ENCODE measurements at places on chromosomes 2 and 18.

GRCh38 chr2:165787334-165787733 lies 6.7 kb downstream of the GALNT3 start:
- DNase-seq = no peak

DNA sequence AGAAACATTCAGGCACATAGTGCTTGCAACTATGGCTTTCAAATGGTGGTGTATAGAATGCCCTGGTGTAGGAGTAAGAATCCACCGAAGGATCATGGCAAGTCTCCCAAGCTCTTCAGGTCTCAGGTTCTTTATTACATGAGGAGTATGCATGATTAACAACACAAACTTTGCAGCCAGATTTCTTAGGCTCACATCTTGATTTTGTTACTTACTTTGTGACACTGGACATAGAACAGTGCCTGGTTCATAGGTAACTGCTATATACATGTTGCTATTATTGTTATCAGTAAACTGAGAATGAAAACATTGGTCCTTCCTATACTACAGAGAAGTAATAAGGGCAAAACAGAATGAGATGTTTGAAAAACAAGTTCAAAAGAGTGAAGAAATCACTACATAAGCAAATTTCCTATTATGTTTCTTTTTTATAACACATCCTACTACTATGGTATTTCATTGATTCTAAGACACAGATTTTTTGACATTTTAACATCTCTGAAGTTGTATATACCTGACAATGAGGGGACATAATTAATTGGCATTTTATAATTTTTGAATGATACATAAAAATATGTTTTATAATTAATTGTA lies 284.9 kb downstream of the C1D start:
- DNase-seq = no peak

DNA sequence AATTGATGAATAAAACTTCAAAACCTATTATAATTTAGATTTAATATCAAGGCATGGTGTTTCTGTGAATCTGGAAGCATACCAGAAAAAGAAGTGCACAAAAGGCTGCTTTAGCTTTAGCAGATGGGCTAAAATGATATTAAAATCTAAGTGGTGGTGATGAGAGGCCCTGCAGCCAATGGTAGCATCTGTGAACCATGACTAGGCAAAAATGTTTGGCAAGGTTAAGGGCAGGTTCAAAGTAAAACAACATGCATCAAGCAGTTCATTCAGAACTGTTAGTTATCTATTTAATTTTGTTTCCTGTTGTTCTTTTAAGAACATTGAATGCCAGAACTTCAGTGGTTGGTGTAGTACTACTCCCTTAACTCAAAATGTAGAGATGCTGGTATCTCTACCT lies 1736.9 kb upstream of the CELF4 start:
- no peak for DNase-seq

GRCh38 chr2:209340522-209340921 lies 83.3 kb upstream of the MAP2 start:
- no peak for DNase-seq

- peak; percentile 71 for DNase-seq
Observed at GRCh38 chr2:9763356-9764152, 79.7 kb upstream of the TAF1B start.

DNA sequence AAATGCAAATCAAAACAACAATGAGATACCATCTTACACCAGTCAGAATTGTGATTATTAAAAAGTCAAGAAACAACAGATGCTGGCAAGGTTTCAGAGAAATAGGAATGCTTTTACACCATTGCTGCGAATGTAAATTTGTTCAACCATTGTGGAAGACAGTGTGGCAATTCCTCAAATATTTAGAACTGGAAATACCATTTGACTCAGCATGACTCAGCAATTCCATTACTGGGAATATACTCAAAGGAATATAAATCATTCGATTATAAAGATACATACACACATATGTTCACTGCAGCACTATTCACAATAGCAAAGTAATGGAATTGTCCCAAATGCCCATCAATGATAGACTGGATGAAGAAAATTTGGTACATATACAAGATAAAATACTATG lies 516.7 kb downstream of the ERBB4 start:
- DNase-seq = no peak

DNA sequence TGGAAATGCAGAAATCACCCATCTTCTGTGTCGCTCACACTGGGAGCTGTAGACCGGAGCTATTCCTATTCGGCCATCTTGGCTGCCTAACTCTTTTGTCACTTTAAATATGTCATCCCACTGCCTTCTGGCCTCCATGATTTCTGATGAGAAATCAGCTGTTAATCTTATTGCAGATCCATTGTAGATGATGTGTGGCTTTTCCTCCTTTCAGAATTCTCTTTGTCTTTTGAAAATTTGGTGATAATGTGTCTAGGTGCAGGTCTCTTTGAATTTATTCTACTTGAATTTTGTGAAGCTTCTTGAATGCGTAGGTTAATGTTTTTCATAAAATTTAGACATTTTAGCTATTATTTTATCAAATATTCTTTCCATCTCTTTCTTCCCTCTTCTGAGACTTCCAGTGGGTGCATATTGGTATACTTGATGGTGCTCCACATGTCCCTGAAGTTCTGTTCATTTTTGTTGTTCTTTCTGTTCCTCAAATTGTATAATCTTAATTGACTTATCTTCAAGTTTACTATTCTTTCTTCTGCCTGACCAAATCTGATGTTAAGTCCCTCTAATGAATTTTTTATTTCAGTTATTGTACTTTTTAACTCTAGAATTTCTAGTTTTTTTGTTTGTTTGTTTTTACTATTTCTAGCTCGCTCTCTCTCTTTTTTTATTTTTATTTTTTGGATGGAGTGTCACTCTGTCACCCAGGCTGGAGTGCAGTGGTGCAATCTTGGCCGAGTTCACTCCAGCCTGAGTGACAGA lies 90.8 kb upstream of the DLX2 start:
- no peak for DNase-seq

DNA sequence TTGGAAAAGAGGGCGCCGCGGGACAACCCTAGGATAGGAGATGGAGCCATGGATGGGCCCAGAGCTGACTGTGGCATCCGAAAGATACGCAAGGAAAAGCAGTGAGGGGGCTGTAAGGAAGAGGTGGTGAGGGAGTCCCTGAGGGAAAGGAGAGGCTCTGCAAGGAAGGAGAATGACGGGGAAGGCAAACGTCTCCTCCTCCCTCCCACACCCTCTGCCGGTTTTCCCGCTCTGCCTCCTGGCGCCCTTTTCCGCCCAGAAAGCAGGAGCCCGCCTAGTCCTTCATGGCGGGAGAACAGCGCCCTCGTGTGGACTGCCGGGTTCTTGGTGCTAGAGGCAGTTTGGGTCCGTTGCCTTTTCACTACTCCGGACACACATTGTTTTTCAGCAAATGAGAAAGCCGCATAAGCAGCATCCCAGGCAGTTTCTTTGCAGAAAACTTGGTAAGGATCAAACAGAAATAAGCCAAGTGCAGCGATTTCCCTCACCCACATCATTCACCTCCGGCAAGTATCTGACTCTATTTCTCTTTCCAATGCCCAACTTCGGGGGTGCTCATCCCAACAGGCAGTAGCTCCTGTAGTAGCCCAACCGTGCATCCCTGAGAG lies 200.4 kb downstream of the INO80D start:
- peak; percentile 92 for DNase-seq

DNA sequence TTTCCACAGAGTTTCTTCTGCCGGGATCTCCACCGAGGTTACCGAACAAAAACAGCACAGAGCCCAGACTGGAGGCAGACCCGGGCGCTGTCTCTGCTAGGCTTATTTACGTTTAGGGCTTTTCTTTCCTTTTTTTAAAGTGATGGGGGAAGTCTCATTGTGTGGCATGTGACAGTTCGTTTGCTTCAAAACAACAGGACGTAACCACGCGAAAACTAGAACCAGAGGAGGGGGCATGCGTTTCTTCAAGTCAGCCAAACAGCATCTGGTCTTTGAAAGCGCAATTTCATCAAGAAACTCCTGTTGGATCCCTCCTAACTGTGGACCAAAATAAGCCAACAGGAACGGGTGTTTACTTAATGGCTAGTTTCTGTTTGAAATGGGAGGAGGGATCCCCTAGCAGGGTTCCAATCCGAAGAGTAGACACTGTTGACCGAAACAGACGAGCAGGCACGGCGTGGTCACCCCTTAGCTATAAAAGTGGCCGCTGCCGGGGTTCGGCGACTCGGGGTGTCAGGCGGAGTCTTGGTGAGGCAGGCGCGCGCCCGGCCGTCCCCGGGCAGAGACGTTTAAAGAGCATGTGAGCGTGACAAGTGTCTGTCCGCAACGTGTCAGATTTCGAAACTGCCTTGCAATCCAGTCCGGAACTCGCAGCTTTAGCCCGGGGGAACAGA lies 997 bp upstream of the TGIF1 start:
- DNase-seq = peak; percentile 97

- no peak for DNase-seq
Observed at GRCh38 chr2:9029721-9030120, 26.2 kb upstream of the MBOAT2 start.

DNA sequence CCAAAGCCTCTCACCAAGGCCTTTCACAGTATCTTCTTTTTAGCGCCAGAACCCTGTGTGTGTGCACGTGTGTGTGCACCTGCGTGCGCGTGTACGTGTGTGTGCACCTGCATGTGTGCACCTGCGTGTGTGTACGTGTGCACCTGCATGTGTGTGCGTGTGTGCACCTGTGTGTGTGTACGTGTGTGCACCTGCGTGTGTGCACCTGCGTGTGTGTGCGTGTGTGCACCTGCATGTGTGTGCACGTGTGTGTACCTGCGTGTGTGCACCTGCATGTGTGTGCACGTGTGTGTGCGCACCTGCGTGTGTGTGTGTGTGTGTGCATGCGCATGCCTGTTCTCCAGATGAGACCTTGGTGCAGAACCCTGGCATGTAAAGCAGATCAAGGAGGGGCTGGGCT lies 131.4 kb upstream of the HDAC4 start:
- no peak for DNase-seq

DNA sequence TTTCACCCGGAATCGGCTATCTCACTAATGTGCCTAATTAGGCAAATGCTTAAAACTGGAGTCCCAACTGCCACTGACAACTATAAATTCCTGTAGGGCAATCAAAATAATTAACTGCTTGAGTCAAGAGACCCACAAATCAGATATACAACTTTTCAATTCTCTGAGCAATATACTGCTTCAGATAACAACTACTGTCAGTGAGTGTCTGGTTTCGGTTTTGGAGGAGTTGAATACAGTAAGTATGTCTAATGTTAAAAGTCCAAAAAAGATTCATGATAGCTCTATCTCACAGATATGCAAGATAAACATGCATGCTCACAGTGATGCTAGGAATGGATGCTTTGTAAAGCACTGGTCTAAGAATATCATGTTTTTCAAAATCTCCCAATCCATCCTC lies 283.3 kb downstream of the NRXN1 start:
- DNase-seq = no peak

GRCh38 chr2:217935901-217936684 lies 66.7 kb downstream of the TNS1 start:
- no peak for DNase-seq

GRCh38 chr2:8573942-8574195 lies 108.0 kb upstream of the ID2 start:
- DNase-seq = no peak

DNA sequence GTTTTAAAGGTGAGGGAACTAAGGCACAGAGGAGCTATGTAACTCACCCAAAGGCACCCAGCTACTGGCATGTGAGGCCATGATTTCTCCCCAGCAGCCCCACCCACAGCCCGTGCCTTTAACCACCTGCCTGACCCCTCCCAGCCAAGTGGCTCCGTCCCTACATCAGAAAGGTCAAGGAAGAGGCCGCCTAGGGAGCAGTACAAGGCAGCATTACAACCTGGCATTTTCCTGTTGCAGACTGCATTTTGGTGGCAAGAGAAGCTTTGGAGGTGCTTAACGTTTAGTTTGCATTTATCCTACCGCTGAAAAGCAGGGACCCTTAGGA lies 17.5 kb downstream of the STEAP3 start:
- no peak for DNase-seq

DNA sequence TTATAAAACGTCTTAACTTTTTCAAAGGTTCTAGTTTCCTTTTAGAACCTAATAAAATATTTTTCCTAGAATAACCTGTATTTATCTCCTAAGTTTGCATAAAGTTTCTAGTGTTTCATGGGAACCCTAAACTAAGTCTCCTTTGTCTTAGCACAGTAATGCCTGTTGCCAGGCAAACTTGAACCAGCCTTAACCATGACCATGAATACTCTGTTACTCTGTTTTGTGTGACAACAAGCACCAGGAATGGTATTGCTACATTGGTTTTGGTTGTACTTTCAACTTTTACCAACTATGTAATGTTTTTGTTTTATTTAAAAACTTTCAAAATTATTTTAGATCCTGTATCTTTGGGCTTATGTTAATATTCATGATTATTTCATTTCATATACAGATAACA lies 137.6 kb downstream of the CERS6 start:
- no peak for DNase-seq

- DNase-seq = no peak
Observed at GRCh38 chr2:200307724-200308545, 1.4 kb downstream of the SPATS2L start.

GRCh38 chr2:212294816-212295215 lies 243.8 kb downstream of the ERBB4 start:
- no peak for DNase-seq

- DNase-seq = no peak
Observed at GRCh38 chr18:51082571-51083267, 52.7 kb downstream of the SMAD4 start.

DNA sequence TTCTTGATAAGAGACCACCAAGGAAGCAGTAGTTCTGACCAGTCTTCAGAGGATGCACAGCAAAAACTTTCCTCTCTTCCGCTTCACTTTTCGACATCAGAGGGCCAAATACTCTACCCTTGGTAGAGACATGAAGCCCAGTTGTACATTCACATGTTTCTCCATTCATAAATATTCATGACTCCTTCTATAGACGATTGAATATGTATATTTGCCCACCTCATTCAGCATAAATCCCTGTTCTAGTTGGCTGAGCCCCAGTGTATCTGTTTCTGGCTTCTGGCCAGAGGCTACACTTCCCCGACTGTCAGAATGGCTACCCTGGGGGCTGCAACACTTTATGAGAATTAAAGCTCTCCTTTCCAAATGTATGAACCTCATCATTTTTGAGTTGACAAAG lies 258.5 kb downstream of the ASXL3 start:
- no peak for DNase-seq

DNA sequence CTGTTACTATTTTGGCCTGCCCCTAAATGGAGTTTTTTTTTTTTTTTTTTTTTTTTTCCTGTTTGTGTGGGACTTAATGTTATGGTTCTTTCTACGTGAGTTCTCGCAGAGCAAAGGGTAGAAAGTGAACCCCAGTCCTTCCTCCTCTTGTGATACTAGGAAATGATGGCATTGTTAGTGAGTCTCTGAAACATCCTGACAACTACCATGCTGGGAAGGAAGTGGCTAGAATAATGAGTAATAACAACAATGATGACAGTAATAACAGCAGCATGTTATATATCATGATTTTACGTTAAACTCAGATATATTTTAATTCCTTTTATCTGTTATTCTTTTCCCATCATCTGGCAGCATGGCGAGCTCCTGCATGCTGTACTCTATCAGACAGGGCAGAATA lies 216.2 kb upstream of the LINC00305 start:
- DNase-seq = no peak
